Activated T-helper 1 cell treated with anti-CD3 and anti-CD28 coated beads, Interleukin-12 subunit alpha, Interleukin-12 subunit beta, Interleukin-2, Interleukin-4 antibody, amounts not matched to agents 30 ng/mL and 10 ng/mL and 1 ng/mL, durations not matched to agents 14 hours and 24 hours and 36 hours (primary cell): ENCODE measurements at places on chromosomes 4 and X. TPM values are rescaled to one million over a fixed set of nuclear protein-coding genes. Genes with fewer than 3 reads are reported as not detected.

- no peak for DNase-seq
Measured at GRCh38 chr4:140239311-140239710, 85.3 kb upstream of the MAML3 start.

DNA sequence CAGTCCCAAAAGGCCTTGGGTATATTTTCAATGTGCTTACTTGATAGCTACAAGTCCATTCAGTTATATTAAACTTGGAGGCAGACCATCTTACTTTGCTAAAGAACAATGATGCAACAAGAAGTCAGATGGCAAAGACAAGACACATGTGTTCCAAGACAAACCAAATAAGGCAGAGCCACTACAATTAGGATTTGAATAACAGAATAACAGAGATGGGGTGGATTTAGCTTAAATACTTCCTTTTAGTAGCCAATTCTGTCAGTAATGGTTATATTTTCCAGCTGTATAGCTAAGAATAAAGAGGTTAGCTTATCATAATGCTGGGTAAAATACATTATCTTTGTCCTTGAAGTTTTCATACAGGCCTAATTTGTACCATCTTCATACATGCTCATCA, 37.7 kb upstream of the FRAS1 start:
- DNase-seq, result no peak

DNA sequence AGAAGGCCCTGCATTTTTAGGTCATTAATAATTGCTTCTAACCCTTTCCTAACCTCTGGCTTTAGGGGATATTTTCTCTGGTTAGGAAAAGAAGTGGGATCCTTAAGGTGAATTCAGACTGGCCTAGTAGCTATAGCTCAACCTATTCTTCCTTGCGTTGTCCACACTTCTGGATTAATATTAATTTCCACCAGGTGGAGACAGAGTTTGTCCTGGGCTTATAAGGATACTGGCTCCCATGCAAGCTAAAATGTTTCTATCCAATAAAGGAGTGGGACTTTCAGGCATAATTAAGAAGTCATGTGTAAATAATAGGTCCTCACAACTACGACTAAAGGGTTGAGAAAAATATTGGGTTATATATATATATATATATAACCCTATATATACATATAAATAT, 860.0 kb upstream of the POU3F4 start:
- no peak for DNase-seq

DNA sequence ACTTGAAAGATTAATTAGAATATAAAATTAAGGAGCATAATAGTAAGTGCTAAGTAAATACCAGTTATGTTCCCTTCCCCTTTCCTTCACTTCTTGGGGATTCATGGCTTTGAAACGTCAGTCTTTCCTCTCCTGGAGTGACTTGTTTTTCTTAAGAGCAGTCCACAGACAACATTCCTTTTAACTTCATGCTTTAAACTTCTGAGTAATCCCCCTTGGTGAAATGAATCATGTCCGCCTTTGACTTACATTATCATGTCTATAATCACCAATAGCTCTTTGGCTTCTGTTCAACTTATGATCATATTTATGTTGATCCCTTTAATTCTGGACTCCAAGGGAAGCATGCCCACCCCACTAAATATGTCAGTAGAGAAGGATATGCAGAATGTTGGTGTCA, 1012.1 kb upstream of the SLIT2 start:
- DNase-seq, result no peak

- no peak for DNase-seq
Measured at GRCh38 chr4:7379186-7379585, 55.5 kb downstream of the PSAPL1 start.

CLDN34 gene
- total RNA-seq, result not detected in 2 replicates

- no peak for DNase-seq
Measured at GRCh38 chr4:182653596-182653995, 263.6 kb downstream of the DCTD start.

- no peak for DNase-seq
Measured at GRCh38 chrX:24682739-24683432, 10.8 kb upstream of the POLA1 start.

GRCh38 chr4:161714931-161715330, 448.9 kb downstream of the FSTL5 start:
- DNase-seq, result no peak

MGARP gene
- total RNA-seq, result 0.15 TPM in 1 of 2 replicates, not detected in the other

DNA sequence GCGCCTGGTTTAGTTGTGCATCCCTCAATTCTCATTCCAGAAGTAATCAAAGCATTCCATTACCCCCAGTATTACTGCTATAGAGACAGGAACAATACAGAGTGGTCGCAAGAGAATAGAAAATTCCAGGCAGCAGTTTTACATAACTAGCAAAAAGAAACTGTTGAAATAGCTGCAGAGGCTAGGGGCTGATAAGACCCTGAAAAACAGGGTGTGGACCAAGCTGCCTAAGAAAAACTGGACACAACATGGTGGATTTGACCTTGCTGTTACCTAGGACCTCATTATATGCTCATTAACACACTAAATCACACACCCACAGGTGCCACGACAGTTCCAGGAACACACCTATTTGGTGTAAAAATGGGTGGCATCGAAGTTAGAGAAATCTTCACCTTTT, 15.4 kb downstream of the EPGN start:
- DNase-seq, result no peak

TBC1D19 gene
- total RNA-seq, result 4.3 and 4.7 TPM in 2 replicates

- peak; percentile 17 for DNase-seq
Measured at GRCh38 chr4:5758741-5759140, 47.7 kb downstream of the EVC start.

GRCh38 chrX:122134291-122134690, 1049.8 kb upstream of the GRIA3 start:
- no peak for DNase-seq

DNA sequence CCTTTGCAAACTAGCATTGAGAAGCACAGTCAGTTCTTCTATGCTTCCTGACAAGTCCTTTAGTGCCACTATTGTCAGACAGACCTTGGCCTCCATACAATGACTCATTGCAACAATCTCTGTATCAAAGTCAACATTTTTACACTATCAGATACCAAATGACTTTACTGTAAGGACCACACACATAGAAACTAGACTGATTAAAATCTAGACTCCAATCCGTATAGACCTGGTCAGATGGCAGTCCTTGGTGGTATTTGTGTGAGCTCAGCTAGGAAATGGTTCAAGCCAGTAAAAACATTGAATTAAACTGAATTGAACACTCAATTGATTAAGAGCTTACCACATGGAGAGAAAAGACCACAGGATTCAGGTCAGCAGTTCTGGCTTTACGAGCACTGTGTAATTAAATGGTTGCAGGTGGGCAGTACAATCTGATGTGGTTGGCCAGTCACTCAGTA, 549.8 kb upstream of the LCORL start:
- DNase-seq, result no peak

DNA sequence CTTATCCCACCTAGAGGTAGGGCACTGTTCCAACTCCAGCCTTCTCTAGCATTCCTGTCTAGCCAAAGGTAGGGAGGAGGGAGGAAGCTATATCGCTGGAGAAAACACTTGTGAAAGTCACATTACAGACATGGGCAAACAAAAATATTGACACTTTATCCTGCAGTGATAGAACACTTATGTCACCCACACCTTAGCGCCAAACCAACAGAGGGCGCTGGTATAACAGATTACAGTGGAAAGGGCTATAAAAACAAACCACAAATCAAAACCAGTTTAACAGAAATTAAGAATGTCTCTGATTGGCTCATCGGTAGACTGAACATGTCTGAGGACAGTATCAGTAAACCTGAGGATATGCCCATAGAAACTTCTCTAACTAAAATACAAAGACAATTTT, 451.3 kb downstream of the TLL1 start:
- no peak for DNase-seq

DNA sequence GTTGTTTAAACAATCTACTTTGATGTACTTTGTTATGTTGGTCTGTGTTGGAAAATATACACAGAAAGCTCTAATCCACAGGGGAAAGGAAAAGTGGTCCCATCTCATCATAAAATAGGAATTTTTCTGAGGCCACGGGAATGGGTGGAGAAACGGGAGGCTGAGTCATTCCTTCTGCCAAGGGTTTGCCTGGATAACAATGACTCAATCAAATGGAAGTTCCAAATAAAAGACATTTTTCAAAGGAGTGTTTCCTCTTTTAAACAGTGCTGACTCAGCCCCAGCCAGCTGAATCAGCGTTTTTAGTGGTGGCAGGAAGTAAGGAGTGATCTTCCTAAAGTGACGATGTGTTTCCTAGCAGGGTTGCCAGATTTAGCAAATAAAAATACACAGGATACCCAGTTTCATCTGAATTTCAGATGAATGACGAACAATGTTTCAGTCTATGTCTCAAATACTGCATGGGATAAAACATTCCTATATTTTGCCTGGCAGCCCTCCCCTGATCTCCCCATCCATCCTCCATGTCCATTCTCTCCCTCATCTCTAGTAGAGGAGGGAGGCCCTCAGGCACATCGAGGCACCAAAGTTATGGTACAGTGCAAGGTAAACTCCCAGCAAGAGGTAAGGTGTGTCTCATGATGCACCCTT, 345.4 kb upstream of the GATB start:
- DNase-seq, result no peak

DNA sequence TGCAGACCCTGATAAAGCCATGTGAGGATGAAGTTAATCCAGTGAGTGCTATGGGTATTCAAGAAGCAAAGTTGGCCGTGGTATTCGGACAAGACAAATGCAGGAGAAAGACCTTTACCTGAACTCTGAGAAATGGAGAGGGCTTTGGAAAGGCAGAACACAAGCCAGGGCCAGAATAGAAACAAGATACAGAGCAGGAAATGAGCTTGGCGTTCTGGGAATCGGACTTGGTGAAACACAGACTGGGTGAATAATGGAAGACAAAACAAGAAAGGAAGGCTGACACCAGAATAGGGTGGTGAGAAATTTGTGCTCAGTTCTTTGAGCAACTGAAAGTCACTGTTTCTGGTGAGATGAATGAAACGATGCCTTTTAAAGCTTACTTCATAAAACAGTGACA, 83.3 kb downstream of the VEGFC start:
- no peak for DNase-seq
